ENCODE measurements at places on chromosomes 5 and 9.

DNA sequence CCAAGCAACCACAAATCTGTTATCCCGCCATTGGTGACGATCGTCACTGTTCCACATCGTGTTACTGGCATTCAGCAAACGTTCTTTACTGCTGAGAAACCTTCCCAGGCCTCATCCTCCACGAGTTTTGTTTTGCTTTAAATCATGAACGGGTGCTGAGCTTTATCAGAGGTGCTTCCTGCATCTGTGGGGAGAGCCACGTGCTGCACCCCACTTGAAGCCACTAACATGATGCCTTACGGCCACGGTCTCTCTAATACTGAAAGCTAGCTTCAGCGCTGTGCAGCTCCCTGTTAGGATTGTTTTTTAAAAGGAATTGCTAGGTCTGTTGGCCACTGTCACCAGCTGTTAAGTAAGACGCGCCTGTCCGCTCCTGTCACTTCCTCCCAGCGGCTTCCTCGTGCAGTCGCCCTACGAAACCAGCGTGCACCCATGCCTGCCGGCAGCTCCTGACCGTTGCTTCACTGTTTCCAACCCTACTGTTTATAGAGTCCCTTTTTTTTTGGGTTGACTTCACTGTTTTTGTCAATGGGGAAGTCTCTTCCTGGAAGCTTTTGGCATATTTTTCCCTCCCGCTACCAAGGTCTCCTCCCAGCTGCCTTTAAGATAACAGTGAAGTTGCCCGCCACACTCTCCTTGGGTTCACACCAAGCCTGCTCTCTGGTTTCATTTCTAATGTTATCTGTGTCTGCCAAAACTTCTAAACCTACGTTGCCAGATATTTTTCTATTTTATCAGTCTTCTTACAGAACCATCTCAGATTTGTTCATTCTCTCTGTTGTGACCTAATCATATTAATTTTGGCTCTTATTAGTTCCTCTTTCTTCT, 20.3 kb downstream of the LPCAT1 start:
- DNase-seq, result no peak

- DNase-seq, result no peak
These were observed 942 bp downstream of the PHF2 start for GRCh38 chr9:93577078-93577974.

DNA sequence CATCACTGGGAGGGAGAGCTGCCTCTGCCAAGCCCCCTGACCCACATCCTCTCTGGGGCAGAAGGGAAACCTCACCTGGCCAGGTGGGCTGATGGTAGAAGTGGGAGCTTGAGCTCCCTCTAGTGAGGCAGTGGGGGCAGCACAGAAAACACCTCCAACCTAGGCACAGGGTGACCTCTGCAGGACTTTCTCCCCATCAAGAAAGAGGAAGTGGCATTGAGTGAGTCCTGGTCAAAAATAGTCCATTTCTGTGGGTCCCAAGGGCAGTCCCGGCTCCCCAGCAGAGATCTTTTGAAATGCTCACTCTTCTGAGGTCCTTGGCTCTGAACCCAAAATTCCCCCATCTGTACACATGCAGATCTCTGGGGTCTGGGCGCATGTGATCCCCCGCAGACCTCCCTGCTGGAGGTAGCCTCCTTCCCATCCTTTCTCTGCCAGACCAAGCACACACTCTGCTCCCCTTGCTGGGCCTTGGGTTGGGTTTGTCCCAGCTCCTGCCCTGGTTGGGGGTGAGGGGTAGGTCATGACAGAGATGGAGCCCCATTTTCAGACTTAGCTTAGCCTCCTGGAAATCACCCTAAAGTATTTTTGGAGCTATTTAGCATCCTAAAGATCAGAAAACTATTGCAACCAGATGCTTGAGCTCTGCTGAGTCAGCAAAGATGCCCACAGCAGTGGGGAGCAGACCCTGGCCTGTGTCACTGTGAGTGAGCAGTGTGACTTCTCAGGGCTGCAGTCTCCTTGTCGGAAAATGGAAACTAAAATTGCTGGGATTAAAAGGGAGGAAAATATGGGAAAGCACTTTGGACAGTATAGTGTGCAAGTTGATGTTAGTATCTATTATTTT, 41.6 kb upstream of the LCP2 start:
- no peak for DNase-seq

DNA sequence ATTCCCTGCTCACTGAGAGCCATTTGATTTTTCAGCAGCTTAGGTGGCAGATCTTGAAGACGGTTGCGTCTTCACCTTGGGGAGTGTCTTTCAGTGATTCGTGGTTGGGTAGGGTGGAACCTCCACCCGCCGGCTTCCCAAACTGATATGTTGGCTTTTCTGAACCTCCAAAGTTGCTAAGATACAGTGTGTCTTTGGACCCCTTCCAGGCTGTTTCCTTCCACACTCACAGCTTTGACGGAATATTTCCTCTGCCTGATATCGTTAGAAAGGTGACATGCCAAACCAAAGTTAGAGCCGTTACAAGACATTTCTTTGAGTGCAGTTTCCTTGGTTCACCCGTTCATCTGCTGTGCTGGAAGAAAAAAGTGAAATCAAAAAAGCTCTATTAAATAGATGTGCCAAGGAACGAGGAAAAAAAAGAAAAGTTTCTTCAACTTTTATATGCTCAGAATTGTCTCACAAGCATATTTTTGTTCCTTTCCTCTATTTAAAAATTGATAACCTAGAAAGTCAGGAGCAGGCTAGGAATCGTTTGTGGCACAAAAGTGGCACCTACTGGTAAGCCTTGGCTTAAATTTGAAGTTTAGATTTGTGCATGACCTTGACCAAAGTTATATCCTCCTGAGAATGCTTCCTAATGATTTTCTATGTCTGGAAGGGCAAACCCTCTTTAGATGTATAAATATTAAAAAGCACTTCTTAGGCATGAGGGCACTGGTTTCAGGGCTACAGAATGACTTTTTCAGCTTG, 270.7 kb upstream of the WWC1 start:
- no peak for DNase-seq

- no peak for DNase-seq
These were observed 81.9 kb upstream of the GLIS3 start for GRCh38 chr9:4381744-4382143.

DNA sequence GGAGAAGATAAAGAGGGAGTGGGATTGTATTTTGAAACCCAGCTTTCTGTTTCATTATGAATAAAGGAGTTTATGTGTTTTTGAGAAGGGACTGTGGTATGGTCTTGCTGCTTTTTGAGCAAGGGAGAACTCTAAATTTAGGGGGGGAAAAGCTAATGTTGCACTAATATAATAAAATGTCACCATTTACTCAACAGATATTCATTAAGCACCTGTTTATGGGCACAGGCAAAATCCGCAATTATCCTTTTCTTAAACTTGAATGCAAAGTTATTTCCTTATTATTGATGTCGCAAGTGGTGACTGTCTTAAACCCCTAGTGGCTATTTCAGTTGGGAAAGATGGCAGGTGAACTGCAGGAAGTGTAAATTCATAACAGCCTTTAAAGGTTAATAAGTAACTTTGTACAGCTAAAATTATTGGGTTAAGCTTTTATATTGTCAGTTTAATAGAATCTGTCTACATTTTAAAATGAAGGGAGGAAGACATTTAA, 1.5 kb downstream of the CDC42SE2 start:
- DNase-seq, result no peak

DNA sequence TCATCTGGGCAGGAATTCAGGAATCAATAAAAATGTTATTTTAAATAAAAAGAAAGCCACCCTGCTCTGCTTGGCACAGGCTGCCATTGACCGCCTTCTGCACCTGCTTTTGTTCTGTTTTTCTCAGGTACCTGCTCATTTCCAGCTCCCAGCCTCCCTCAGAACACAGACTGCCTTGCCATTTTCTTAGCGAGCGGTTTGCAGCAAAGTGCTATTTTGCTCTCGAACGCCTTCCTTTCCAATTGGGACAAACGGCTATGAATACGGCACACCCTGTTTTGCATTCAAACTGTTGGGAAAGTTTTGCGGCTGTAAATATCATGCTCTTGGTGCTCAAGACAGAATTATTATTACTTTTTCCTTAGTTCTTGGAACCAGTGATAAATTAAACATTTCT, 25.1 kb upstream of the FCN1 start:
- no peak for DNase-seq
